ENCODE measurements at places on chromosomes 2 and 18. TPM values are rescaled to one million over a fixed set of nuclear protein-coding genes. Genes with fewer than 3 reads are reported as not detected.

- no peak for DNase-seq
- no peaks in the 10 kb centered on the region for H3K36me3 ChIP-seq
- no peak overlapping the region for H3K4me3 ChIP-seq
- H3K4me1 ChIP-seq: no peaks in the 10 kb centered on the region
These were observed 277.9 kb upstream of the THSD7B start for GRCh38 chr2:136487421-136487820.

- no peaks in the 10 kb centered on the region for H3K27me3 ChIP-seq
- no peaks in the 10 kb centered on the region for H3K4me1 ChIP-seq
- H3K36me3 ChIP-seq: no peaks in the 10 kb centered on the region
- H3K4me3 ChIP-seq: no peak overlapping the region
These were observed 15.7 kb downstream of the STK39 start for GRCh38 chr2:168231609-168232241.

GRCh38 chr2:64328756-64329155 lies 125.2 kb upstream of the LGALSL start:
- H3K4me3 ChIP-seq: no peak overlapping the region
- peaks cover 46% of the 10 kb centered on the region for H3K4me1 ChIP-seq
- no peaks in the 10 kb centered on the region for H3K27me3 ChIP-seq

The CD8B gene
- not detected for total RNA-seq

The CAVIN2 gene
- 5.0 TPM for total RNA-seq

The ASB18 gene
- not detected for total RNA-seq

The CHN1 gene
- total RNA-seq: 4.8 TPM

Measured in suprapubic skin (tissue), 4 donors.